Pons (tissue), 1 donor: ENCODE measurements at places on chromosomes 2 and 18.

DNA sequence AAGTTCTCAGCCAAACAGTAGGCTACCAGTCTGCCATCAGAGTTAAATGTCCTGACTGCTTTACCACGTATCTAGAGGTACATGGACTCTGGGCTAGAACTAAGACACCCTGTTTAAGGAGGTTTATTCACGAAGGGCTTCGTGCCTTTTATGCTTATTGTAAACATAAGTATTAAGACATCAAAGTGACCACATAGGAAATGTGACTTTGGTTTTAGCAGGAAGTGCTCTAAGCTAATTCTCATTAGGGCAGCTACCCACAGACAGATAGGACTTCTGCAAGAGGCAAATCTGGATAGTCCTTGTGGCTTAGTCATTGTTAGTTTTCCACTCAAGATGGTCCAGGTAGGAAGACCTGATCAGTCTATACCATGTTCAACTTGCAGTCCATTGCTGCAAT, 233.3 kb upstream of the MGAT5 start:
- no peak for DNase-seq

GRCh38 chr2:56918790-56919189, 735.0 kb downstream of the CCDC85A start:
- DNase-seq: no peak

DNA sequence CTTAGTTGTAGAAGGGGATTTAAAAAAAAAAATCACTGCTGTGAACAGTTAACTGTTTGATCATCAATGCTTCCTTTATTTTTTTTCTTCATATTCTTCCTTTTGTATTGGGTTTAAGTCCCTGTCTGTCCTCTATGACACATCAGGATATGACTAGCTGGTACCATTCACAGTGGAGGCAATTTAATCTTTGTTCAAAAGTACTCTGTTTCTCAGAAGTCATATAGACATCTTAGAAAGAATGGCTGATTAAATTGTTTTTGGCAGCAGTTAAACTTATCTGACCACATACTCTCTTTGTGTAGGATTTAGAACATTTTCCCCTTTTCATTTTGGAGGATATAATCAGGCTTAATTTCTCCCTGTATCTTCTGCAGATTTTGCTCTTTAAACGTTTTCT, 807.8 kb upstream of the CDH2 start:
- DNase-seq: no peak

- no peak for DNase-seq
Measured at GRCh38 chr2:7497178-7497577, 580.0 kb downstream of the RNF144A start.

DNA sequence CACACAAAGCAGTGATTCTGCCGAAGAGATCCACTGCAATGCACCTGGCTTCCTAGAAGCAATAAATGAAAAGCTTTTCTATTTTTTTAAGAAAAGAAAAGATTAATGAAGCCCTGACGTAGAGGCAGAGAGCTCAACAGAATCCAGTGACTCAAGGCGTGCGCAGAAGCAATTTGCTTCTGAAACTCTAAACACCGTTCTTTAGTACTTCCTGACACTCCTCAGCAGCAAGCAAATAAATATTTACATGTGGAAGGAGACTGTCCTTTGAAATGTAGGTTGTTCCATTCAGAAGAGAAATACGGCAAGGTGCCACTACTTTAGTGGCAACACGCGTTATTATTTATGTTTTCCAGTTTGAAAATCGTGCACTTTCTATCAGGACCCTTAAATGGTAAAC, 126.2 kb upstream of the ZNF516 start:
- DNase-seq: no peak

- no peak for DNase-seq
Measured at GRCh38 chr2:99816908-99817307, 325.5 kb downstream of the AFF3 start.

GRCh38 chr2:74778381-74779264, 55.3 kb upstream of the HK2 start:
- no peak for DNase-seq

DNA sequence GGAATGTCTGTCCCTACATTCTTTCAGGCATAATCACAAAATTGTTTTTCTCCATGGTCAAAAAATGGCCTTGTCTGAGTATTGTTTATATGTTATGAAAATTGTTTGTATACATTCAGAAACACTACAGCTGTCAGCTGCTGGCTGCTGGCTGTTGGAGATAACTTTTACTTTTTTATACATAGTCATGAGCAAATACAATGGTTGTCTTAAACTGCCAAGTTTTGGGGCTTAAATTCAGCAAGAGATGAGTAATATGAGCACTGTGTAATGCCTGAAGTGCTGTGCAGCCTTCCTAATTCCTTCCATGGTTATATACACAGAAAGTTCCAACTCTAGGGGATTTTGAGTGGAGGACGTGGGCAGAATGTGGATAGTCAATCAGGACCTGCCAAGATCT, 168.9 kb upstream of the RMP24 start:
- DNase-seq: no peak

- DNase-seq: no peak
Measured at GRCh38 chr18:8847066-8847755, 141.9 kb downstream of the MTCL1 start.

GRCh38 chr2:223936862-223937326, 8.2 kb downstream of the WDFY1 start:
- no peak for DNase-seq

- peak; percentile 39 for DNase-seq
Measured at GRCh38 chr18:22346401-22346952, 71.2 kb downstream of the CTAGE1 start.

DNA sequence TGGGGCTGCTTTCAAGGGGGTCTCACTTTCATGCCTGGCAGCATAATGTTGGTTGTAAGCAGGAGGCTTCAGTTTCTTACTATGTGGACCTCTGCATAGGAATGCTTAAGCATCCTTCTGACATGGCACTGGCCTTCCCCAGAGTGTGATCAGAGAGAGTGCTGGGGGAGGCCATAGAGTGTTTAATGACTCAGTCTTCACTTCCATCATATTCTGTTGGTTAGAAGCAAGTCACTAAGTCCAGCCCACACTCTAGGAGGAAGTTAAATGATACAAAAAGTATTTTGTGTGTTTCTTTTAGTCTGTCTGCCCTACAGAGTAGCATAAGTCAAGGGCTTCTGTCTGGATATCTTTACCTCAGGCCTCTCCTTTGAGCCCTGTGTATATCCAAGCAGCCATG, 64.9 kb downstream of the GALNT1 start:
- no peak for DNase-seq

- DNase-seq: no peak
Measured at GRCh38 chr2:218393750-218394290, 5.8 kb upstream of the CTDSP1 start.

- DNase-seq: no peak
Measured at GRCh38 chr2:204743393-204743960, 198.2 kb downstream of the PARD3B start.

DNA sequence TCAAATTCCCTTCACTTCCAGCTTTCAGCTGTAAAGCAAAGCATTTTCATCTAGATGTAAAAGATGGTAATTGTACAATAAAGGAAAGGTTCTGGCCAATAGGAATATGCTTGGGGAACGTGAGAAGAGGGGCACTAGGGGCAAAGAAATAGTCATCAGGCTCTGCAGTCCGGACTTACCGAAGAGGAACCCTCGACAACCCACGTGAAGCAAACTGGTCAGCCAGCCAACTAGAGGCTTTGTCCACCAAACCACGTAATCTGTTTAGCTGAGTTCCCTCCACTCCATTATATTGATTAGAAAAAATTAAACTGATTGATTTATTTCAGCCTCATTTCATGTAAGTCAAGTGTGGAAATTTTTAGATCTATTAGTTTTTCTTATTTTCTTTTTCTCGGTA, 300.4 kb upstream of the FANCL start:
- DNase-seq: peak; percentile 70

DNA sequence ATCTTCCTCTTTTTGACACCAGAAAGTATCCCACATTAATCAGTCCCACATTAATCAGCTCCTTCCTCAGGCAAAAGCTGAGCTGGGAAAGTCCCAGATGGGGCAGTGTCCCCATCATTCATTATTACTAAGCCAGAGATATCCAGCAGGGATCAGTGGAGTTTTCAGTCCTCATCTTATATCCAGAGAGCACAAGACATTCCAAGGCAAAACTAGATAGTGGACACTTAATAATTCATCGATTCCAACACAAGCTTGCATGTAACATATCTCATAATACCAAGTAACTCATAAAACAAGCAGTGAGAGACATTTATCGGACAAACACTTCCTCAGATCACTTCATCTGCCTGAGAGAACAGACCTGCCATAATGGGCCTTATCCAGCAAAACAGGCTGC, 53.1 kb downstream of the MCFD2 start:
- DNase-seq: no peak

GRCh38 chr2:143808166-143808565, 678.9 kb downstream of the ARHGAP15 start:
- DNase-seq: no peak

DNA sequence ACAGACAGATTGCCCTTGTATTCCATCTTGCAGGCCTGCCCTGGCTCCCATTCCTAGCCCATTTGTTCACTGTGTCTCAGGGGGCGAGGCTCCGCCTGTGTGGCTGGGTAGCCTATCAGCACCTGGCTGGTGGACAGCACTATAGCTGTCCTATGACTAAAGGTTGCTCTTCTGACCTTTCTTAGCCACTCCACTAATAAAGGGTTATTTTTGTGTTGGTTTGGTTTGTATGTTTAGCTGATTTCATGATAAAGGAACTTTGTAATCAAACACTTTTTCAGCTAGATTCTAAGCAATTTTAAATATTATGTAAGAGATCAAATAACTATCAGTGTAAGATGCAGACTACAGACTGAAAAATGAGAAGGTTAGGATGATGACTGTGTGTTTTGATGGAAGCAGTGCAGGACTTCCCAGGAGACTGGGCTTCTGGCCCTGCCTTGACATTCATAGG, 72.2 kb downstream of the CRIM1 start:
- no peak for DNase-seq

GRCh38 chr2:72914206-72914559, 3.1 kb upstream of the EMX1 start:
- DNase-seq: no peak

DNA sequence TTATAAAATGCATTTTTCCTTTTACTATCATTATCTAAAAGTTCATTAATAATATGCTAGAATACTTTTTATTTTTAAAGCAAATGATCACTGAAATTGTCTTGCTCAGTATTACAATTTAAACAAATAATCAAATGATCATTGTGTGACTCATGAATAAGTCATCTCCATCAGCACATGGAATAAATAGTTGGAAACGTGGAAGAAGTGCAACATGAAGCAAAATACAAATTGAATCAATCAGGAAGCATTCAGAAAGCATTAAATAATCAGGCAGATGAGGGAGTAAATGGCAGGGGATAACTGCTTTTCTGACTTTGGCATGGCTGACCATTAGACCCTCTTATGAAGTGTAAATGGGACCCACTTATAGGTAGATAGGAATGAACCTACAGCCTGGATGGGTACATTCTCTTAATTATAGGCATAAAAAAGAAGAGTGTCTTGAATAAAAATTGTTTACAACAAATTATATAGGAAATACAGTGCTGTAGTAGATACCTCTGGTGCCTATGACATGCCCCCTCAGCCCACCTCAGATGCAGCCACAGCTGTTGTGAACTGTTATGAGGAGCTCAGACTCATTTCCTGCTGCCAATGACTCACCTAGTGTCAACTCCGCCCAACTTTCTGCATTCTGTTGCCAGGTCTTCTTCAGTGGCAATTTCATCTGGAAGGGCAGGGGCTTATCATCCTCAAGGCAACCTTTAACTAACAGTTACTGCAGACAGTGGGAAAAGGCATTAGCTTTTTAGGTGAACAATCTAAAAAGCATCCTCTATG, 936.0 kb downstream of the TRIB2 start:
- DNase-seq: no peak

- peak; percentile 88 for DNase-seq
Measured at GRCh38 chr2:159614534-159615366, 1.6 kb downstream of the BAZ2B start.

DNA sequence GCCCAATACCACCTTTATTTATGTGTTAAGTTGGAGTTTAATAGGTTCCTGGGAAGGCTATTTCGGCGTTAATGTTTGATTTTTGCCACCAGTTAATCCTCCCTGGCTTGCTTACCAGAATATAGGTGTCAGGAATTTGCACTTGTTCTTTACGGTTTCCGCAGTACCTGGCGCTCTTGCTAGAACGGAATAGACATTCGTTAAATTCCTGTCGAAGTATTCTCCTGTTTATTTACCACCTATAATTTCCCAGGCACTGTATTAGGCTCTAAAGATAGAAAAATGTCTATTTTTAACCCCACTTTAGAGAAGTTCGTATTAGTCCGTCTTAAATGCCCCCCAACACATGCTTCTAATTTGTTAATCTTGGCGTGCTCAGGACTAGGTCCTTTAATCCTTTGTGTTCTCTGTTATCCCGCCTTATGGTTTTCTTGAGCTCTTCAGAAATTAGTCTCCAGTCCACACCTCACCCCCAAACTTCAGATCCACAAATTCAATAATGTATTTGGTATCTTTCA, 575 bp downstream of the CCDC150 start:
- DNase-seq: no peak

DNA sequence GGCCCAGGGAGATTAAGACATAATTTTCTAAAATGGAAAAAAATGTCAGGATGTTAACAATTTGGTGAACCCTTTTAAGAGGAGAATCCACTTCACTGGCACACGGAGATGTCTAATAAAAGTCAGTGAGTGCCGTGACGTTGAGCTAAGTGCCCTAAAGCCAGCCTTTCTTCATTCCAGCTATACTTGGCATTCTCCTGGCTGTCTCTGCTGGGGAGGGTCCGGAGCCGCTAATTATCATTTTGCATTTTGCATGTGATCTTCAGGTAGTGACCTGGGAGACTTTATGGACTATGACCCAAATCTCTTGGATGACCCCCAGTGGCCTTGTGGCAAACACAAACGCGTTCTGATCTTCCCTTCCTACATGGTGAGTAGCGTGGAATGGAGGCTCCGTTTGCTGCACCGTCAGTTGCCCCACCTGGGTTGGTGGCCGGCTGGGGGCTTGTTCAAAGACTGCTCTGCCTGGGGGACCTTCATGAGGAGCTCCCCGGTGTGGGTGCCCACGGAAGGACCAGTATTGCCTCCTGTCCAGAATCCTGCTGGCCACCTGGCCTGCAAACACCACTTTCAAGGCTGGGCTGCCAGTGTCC, 101.7 kb downstream of the CABLES1 start:
- no peak for DNase-seq

DNA sequence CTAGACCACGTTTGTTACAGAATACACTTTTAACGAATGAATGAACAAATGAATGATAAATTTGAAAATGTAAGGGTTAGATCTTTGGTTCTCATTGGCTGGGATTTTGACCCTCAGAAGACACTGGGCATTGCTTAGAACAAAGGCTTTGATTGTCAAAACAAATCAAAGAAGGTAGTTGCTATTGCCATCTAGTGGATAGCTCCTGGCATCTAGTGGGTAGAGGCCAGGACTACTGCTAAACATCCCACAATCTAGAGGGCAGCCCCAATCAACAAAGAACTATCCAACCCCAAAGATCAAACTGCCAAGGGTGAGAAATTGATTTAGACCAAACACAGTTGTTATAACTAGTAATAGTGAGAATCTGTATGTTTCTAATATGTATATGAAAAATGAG, 552.3 kb downstream of the KCNJ3 start:
- peak; percentile 61 for DNase-seq
